ENCODE measurements at places on chromosomes 11 and 22.

GRCh38 chr11:118148240-118148639 lies 4.4 kb downstream of the SCN4B start:
- no peak for DNase-seq

DNA sequence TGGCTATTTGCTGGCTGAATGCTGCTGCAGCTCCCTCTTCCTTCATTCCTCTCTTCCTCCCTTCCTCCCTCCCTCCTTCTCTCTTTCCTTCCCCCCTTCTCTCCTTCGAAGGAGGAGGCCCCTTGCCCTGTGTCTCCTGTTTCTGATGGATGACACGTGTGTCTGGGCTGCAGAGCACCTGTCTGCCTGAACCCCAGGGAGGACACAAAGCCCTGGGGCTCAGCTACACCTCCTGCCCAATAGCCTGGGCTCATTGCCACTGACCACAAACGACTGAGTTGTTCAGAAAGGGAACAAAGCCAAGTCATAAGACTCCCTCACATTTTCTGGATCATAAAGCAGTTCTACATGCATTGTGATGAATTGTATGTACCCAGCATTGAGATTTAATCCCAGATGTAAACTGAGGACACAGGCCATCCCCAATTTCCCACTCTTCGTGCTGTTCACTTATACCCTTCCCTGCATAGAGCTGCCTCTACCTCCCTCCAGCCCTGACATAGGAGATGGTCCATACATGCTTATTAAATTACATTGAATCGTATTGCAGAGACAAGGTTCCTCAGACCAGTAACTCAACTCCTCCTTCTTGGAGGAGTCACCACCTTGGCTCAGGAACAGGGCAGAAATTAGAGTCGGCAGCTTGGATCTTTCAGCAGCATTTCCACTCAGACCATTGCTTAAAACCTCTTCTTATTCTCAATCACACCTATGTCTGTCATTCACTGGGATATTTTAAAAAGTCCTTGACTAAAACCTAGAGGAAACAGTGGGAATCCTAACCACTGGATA lies 1.2 kb downstream of the CSRP3 start:
- no peak for DNase-seq

GRCh38 chr22:41563051-41563711 lies 2.4 kb downstream of the CSDC2 start:
- no peak for DNase-seq

DNA sequence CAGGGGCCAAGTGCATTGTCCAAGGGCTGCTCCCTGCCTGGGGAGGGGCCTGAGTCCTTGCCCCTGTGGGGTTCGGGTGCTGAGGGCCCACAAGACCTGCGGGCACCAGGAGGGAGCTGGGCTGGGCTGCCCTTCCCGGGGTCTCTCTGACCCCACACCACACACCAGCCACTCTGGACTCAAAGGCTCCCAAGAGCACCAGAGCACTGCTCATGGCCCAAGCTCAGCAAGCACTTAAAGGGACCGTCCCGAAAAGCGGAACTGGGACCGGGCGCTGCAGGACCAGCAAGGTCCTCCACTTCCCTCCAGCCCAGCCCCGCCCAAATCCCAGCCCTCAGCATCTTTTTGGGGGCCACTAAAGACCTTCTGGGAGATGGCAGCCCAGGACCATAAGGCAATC lies 5.3 kb downstream of the LSP1 start:
- DNase-seq, result no peak

GRCh38 chr22:45971408-45972028 lies 5.4 kb downstream of the WNT7B start:
- DNase-seq, result no peak

- DNase-seq, result no peak
Measured at GRCh38 chr11:7600205-7600775, 73.0 kb downstream of the CYB5R2 start.

DNA sequence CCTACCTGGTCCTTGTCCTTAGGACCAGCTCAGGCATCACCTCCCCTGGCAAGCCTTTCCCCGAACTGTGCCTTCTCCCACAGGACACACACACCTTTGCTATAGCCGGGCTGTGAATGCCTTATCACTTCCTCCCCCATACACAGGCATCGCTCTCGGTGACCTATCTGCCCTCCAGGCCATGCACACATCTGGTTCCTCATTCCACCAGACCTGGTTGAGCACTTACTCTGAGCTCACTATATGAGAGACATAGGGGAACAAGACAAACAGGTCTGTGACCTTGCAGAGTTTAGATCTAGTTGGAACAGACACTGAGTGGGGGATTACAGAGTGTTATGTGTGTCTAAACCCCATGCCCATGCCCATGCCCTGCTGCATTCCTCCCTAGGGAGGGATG lies 3.1 kb upstream of the BCR start:
- DNase-seq, result no peak

- DNase-seq, result no peak
Measured at GRCh38 chr11:76997512-76997911, 36.7 kb upstream of the B3GNT6 start.

- DNase-seq, result no peak
Measured at GRCh38 chr11:30310623-30311022, 12.3 kb upstream of the ARL14EP start.

- DNase-seq, result no peak
Measured at GRCh38 chr11:65058419-65059054, at the start of gene NAALADL1. Gene NAALADL1, minus strand, starts transcription at chr11:65058553. Its CDS starts 32 bp downstream, at chr11:65058521.

DNA sequence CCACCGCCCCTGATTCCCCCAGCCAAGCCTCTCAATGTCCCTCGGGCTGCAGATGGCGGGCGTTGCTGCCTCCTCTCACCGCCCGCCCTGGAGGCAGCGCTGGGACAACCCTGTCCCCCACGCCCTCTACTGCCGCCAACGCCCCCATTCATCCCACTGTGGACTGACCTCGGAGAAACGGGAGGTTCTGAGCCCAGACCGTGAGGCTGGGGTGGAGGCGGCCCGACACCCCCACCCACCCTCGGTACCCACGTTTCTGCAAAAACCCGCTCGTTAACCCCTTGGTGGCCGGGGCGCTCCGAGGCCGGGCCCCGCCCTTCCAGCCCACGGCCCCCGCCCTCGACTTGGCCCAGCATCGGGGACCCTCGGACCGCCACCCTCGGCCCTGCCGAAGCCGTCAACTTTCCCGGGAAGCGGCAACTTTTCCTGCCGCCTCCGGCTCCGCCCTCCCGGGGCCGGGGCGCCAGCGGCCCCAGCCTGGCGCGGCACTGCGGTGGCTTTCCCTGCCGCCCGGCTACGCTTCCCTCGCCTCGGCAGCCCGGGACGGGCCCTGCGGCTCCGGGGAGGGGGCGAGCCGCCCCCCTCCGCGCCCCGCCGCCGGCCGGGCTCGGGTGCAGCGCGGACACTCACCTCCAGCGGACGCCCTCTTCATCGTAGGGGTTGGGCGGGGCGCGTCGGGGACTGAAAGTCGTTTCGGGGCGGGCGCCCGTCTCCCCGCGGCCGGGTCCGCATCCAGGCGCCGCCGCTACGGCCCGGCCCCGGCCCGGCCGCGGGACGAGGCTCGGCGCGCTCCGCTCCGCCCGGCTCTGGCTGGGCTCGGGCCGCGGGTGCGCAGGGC lies 458 bp downstream of the RTN4R start:
- no peak for DNase-seq

- DNase-seq, result no peak
Measured at GRCh38 chr11:78268591-78269410, 80.1 kb downstream of the USP35 start.

GRCh38 chr22:40000171-40000570 lies 5.4 kb downstream of the FAM83F start:
- no peak for DNase-seq

GRCh38 chr11:1082728-1083620 lies 8.3 kb downstream of the MUC2 start:
- no peak for DNase-seq

- no peak for DNase-seq
Measured at GRCh38 chr11:61529537-61530225, 21.1 kb downstream of the LRRC10B start.

DNA sequence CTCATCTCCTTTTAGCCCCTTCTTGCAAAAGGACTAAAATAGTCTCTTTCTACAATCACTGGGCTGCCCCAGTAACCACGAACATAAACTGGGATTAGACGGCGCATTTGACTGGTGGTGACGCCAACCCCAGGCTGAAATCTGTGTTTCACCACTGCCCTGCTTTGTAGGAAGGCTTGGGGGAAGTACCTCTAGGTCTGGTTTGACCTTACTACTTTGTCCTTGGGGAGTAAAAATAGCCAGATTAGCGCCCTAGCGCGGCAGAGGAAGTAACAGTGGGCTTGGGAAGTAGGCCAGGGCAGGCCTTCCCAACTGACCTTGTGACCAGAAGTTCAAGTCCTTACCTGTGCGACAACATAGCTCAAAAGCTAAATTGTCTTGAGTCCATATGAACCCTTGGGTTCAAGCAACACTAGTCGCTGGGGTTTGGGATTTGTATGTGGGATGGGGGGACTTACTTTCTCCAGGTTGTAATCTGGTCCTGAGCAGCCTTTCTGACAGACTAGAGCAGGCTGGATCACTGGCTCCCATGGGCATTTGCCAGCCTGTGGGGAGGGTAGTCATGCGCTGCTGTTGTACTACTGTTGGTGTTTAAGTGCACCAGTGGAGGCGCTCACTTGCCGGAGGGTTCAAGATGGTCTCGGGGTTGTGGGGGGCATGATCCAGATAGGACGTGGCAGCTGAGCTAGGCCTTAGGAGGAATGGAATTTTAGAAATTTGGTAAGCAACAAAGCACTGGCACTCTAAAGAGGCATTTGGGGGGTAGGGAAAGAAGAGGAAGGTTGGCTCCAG lies 953 bp upstream of the PACS1 start:
- DNase-seq, result peak; percentile 51

GRCh38 chr11:35011389-35011788 lies 95.0 kb downstream of the PDHX start:
- no peak for DNase-seq

DNA sequence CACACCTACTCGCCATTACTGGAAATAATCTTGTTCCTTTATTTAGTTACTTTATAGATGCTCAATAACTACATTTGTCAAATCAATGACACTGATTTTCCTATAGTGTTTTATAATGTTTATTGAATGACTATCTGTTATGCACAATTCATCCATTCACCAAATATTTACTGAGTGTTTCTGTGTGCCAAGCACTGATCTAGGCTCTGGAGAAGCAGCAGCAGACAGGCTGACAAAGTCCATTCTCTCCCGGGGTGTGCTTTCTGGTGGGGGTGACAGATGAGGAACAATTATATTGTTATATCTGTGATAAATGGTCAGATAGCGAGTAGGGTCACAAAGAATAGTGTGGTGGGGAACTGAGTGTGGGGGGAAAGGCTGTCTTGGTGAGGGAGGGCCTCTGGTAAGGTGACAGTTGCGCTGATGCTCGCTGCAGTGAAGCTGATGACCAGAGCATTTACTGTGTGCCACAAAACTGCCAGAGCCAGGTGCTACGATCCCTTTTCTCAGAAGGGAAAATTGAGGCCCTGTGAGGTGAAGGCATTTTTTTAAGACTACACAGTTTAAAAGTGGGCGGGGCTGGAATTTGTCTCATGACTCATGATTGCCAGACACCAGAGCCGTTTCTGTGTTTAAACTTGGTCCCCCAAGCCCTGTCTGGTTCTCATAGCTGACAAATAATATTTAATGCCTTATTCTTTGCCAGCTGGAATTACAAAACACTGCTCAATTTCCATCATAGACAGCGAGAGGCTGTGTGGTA lies 10.2 kb downstream of the PACS1 start:
- no peak for DNase-seq

- DNase-seq, result no peak
Measured at GRCh38 chr22:49156662-49157285, 670.9 kb downstream of the BRD1 start.

DNA sequence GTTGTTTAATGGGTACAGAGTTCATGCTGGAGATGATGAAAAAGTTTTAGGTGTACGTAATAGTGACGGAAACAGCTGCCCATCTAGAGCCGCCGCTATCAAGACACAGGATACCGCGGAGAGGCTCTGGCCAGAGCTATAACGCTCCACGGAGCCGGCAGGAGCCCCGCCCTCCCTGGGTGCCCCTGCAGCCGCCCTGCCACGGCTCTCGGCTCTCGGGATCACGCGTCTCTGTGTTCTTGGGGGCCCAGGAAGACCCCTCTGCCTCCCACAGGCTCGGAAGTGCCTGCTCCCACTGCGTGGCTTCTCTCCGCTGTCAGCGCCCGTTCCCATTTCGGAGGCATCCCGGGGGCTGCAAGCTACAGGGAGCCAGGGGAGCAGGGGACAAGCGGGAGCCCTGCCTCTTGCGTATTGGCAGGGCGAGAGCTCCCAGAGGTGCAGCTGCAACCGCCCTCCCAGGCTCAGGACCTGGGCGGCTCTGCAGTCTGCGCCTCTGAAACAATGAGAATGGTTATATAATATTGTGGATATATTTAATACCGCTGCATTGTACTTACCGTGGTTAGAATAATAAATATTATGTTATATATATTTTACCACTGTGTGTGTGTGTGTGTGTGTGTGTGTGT lies 13.7 kb downstream of the GLYATL2 start:
- DNase-seq, result no peak

DNA sequence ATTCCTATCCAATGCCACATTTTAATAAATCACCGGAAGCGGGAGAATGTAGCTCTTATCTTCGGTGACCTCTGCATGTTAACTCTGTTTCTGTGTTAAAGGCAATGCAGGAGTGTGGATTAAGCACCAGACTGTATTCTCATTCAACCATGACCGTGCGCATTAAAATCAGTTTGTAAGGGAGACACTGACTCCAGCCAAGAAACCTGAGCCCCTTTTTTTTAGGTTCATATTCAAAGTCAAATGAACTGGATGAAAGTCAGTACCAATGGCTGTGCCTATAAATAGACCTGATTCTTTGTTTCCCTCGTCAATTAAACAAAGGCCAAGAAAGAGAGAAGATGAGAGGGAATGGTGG lies 32.2 kb downstream of the C11orf91 start:
- no peak for DNase-seq

DNA sequence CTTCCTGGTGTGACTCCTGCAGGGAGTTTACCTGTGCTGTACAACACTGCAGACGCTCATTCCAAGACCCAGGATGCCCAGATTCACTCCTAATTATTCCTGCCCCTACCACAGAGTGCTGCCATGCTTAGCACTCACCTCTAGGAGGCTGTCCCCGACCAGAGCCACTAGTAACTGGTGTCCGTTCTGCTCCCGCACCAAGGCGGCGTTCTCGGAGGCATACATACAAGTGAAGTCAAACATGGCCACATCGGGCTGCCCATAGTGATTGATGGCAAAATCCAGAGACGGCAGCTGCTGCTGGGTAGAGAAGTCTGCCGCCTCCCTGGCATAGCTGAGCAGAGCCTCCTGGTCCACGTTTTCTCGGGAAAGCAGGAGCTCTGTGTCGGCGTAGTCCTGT lies 122.3 kb upstream of the BID start:
- DNase-seq, result no peak

GRCh38 chr11:116901211-116901610 lies 63.8 kb upstream of the APOA1 start:
- no peak for DNase-seq

GRCh38 chr11:60831143-60831500 lies 10.8 kb upstream of the CCDC86 start:
- peak; percentile 30 for DNase-seq

- no peak for DNase-seq
Measured at GRCh38 chr11:121450401-121450800, 1.7 kb upstream of the SORL1 start.

- no peak for DNase-seq
Measured at GRCh38 chr11:21888814-21889213, 304.1 kb upstream of the ANO5 start.

- DNase-seq, result no peak
Measured at GRCh38 chr11:116357784-116358544, 414.8 kb downstream of the BUD13 start.

GRCh38 chr22:30909306-30909705 lies 59.3 kb downstream of the MORC2 start:
- DNase-seq, result no peak

GRCh38 chr11:38867338-38867737 lies 2269.3 kb upstream of the RAG2 start:
- no peak for DNase-seq

- no peak for DNase-seq
Measured at GRCh38 chr22:37234736-37235711, 9.0 kb downstream of the RAC2 start.
